ENCODE measurements at places on chromosomes 11 and 22.

- no peak for DNase-seq
Observed at GRCh38 chr11:115548878-115549528, 44.8 kb upstream of the CADM1 start.

- no peak for DNase-seq
Observed at GRCh38 chr11:30938171-30938570, 352.0 kb upstream of the MPPED2 start.

DNA sequence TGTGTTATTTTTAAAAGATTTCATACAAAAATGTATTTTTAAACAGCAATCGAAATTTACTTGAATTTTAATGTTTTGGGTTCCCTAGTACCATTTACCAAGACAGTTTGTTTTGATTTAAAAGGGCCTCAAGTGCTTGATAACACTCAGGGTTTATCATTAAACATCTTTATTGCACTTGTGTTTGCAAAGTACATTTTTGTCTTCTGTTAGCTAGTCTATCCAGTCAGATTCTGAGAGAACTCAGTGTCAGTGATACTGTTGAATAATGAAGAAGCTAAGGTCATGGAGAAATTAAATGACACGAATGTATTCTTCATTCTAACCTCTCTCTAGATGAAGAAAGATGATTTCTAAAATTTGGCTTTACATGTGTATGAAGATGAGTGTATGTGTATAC, 12.7 kb upstream of the SESN3 start:
- no peak for DNase-seq

GRCh38 chr22:28043266-28043665, 124.2 kb upstream of the PITPNB start:
- DNase-seq = no peak

GRCh38 chr22:20298803-20299745, 20.8 kb downstream of the DGCR6L start:
- DNase-seq = peak; percentile 95

DNA sequence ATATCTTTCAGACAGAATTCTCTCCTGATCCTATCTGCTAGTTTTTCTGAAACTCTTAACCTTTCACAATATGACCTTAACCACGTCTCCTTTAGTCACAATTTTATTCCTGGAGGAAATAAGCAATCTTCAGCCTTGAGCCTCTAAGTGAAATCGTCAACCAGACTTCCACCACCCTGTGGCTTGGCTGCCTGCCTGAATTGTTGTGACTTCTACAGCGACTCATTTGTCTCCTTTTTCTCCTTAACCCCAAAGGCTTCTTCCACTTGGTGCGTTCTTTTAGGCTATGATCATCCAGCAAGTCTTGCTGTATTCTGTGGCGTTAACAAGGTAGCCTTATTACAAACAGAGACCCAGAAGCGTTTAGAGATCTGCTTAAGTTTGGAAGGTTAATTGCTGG, 535.1 kb upstream of the ARHGAP42 start:
- no peak for DNase-seq

- DNase-seq = peak; percentile 31
Observed at GRCh38 chr11:65182258-65183170, 786 bp downstream of the CAPN1 start.

- DNase-seq = no peak
Observed at GRCh38 chr11:134489728-134490127, 77.7 kb upstream of the B3GAT1 start.

GRCh38 chr22:42725606-42726355, 5.1 kb upstream of the A4GALT start:
- no peak for DNase-seq

DNA sequence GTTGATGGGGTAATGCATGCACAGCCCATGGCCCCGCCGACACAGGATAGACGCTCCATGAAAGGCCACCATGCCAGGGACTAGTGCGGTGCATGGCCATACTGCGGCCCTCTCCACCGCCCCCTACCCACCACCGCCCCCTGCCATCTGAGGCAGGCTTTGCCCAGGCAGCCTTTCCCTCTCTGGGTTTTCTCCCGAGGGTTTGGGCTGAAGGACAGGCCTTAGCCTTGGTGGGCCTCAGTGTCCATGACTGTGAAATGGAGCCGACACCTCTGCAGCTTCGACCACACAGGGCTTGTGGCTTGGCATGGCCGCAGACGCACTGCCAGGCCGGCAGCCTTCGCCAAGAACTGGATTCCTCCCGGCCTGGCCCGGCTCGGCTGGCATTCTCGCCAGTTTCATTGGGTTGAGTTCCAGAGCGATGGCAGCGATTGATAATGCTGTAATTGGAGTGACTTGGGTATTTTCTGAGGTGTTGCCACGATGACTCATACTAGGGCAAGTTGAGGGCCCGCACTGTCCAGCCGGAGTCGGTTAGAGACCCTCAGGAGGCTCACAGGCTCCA, 111.3 kb downstream of the WNT7B start:
- no peak for DNase-seq

DNA sequence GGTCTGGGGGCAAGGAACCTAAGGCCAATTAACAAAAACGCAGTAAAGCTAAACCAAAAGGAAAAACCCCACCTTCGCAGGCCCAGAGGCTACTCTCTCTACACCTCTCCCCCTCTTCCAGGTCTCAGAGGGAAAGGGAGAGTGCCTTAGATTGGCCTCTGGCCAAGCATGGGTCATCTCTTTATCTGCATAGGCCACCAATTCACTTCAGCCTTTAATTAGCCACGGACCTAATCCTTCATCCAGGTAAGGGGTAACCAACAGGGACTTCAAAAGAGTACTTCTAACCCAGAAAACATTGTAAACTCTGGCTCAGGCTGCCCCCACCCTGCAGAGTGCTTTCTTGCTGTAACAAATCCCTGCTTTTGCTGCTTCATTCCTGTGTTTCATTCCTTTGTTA, 9.4 kb downstream of the VSTM5 start:
- no peak for DNase-seq

DNA sequence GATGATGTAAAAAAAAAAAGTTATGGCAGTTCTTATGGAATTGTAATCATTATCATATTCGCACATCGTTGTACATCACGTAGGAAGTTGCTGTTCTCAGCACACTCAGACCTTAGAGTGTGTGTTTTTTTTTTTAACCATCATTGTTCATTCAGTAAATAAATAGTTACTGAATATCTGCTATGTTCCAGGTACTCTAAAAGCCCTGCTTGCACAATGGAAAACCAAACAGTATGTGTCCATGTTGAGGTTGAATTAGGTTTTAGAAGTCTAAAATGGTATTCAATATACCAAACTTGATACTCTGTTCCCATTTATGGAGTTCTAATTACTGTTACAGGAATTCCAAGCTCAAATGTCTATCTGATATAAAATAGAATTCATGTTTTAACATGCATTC, 41.2 kb downstream of the PDHX start:
- DNase-seq = no peak

DNA sequence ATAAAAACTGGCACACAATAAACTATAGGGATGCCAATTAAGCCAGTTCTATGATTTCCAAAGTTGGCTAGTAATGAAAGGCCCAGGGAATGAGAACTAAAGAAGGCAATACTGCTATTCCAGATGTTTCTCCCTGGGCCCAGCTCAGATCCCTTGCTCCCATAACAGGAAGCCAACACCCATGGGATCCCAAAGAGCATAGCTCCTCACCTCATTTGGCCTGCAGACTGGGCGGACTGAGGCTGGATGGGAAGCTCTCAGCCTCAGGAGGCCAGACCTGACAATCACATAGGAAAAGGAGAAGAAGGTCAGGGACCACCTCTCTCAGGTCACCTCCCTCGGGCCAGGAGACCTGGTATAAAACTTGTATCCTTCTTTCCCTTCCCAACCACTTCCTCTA, 5.3 kb downstream of the TBC1D10A start:
- DNase-seq = no peak

- DNase-seq = peak; percentile 72
Observed at GRCh38 chr11:11842421-11843008, 743 bp downstream of the USP47 start.

GRCh38 chr22:20663137-20663828, 110.6 kb upstream of the SERPIND1 start:
- no peak for DNase-seq

GRCh38 chr11:132519241-132519815, 1013.0 kb downstream of the OPCML start:
- DNase-seq = no peak

GRCh38 chr11:102306048-102306597, 11.2 kb upstream of the BIRC3 start:
- DNase-seq = no peak

GRCh38 chr11:31879681-31880080, 68.6 kb upstream of the PAX6 start:
- no peak for DNase-seq

DNA sequence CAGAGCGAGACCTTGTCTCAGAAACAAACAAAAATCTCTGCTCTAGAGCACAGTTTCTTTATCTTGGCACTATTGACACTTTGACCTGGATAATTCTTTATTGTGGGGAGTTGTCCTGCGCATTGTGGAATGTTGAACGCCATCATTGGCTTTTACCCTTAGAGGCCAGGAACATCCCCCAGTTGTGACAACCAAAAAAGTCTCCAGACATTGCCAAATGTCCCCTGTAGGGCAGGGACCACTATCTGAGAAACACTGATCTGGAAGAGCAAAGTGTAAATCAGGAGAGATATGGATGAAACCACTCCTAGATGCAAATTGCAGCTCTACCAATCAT, 4.8 kb upstream of the NF2 start:
- no peak for DNase-seq

GRCh38 chr11:72297828-72298227, 53.9 kb upstream of the PHOX2A start:
- no peak for DNase-seq

DNA sequence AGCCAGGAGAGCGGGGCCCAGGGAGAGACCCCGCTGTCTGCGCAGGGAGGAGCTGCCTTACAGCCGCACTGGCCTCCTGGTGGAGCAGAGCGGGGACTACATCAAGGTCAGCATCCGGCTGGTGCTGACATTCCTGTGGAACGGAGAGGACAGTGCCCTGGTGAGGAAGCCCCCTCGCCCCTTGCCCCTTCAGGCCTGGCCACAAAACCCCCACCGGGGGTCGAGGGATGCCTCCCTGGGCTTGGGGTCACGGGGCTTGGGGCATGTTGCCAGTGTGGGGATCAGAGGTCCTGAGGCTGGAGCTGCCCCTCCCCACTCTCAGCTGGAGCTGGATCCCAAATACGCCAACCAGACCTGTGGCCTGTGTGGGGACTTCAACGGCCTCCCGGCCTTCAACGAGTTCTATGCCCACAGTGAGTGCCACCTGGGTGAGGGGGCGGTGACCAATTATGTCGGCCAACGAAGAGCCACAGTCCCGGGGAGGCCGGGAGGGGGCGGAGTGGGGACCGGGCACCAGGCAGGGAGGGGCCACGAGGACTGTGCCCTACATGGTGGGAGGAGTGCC, 4.2 kb downstream of the MUC5B start:
- DNase-seq = peak; percentile 0

- DNase-seq = no peak
Observed at GRCh38 chr11:99246199-99246598, 225.4 kb downstream of the CNTN5 start.
